Stimulated activated CD4-positive, alpha-beta T cell treated with anti-CD3 and anti-CD28 coated beads, TNF-alpha, amount 100 ng/mL, for 1 hour (primary cell): ENCODE measurements at places on chromosomes 12 and 14.

- no peak for DNase-seq
Observed at GRCh38 chr14:50800032-50800431, 30.9 kb downstream of the NIN start.

DNA sequence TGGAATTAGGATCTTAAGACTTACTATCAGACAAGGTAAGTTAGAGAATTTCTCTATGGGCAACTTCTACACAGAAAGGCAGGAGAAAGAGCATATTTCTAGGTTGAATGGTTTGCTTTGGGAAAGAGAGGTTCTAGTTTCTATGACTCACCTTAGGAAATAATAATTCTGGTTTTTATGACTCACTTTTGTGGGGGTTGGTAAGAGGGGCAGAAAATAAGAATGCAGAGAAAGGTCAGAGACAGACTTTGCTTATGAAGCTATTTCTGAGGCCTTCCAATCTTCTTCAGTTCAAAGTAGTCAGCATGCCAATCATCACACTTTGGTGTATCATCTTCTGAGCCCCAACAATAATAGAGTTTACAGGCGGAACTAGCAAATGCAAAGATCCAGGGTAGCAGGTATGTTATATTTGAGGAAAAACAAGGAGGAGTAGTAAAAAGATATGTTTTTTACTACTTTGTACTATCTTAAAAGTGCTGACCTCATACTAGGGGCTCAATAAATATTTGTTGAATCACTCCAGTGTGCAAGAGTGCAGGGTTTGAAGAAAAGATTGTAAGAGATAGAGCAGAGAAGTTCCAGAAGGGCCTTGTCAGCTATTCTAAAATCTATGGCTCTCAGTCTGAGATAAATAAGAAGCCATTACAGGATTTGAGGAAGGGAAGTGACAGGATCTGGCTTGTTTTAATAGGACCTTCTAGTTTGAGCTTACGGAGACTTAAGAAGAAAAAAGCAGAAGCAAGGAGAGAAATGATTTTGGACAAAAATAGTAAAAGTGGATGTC lies 56.7 kb upstream of the LRFN5 start:
- DNase-seq = no peak

GRCh38 chr14:68636597-68636996 lies 156.3 kb downstream of the ZFP36L1 start:
- DNase-seq = no peak

DNA sequence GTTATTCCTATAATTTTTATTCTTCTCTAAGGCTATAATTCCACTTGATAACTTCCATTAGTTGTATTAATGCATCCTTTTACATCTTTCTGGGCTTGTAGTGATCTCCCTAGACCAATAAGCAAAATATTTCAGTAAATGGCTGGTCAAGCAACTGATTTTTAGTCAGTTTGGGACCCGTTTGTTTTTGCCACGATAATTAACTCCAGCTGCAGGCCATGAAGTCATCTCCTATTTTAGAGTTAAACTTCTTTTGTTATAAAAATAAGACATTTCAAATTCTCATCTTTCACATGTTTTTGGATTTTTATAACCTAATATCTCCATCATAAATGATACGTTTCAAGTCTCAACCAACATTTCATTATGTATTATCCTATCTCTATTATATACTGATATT lies 49.4 kb downstream of the MAGOHB start:
- DNase-seq = no peak

GRCh38 chr12:71958457-71958856 lies 19.8 kb downstream of the TPH2 start:
- no peak for DNase-seq

DNA sequence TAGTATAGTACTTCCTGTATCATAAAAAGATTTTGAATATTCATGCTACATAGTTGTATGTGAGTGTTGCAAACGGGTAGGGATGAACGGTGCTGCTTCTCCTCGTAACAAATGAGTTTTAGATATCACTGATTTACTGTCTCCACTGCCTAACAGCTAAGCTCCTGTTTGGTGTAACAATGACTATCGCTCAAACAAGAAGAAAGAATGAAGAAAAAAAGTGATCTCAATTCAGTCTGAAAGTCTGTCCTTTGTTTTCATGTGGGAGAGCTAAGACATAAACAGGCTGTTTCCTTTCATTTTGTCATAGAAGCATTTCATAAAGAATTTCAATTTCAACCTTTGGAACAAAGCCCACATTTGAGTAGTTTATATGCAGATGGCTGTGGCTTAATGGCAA lies 26.1 kb upstream of the RTRAF start:
- DNase-seq = no peak

DNA sequence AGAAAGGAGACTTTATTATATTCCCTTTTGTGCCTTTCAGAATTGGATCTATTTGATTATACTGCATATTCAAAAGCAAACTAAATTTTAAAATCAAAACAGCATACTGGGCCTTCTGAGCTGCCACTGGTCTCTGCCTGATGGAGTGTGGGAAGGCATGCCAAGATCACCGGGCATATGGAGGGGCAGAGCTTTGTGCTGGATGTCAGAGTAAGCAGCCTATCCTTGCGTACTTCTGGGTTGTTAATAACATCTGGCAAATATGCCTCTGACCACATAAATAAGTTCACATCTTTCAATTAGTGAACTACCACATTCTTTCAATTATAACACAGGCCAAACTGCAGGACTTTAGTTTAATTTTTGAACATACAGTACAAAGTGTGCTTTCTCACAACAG lies 18.3 kb downstream of the MLH3 start:
- no peak for DNase-seq
